Natural killer cell treated with Interleukin-12 subunit alpha and Interleukin-12 subunit beta and Interleukin-15 and Interleukin-18, amount 100 ng/mL, for 72 hours (primary cell): ENCODE measurements at places on chromosomes 7 and 10.

- no peak for DNase-seq
- no peaks in the 10 kb centered on the region for H3K4me1 ChIP-seq
- no peaks in the 10 kb centered on the region for H3K36me3 ChIP-seq
- H3K4me3 ChIP-seq: no peak overlapping the region
- H3K27ac ChIP-seq: no peak overlapping the region
Measured at GRCh38 chr10:116452338-116452720, 24.7 kb downstream of the PNLIPRP3 start.

GRCh38 chr10:124027031-124027611, 66.3 kb downstream of the CHST15 start:
- DNase-seq: no peak
- no peaks in the 10 kb centered on the region for H3K4me1 ChIP-seq
- H3K27ac ChIP-seq: no peak overlapping the region

DNA sequence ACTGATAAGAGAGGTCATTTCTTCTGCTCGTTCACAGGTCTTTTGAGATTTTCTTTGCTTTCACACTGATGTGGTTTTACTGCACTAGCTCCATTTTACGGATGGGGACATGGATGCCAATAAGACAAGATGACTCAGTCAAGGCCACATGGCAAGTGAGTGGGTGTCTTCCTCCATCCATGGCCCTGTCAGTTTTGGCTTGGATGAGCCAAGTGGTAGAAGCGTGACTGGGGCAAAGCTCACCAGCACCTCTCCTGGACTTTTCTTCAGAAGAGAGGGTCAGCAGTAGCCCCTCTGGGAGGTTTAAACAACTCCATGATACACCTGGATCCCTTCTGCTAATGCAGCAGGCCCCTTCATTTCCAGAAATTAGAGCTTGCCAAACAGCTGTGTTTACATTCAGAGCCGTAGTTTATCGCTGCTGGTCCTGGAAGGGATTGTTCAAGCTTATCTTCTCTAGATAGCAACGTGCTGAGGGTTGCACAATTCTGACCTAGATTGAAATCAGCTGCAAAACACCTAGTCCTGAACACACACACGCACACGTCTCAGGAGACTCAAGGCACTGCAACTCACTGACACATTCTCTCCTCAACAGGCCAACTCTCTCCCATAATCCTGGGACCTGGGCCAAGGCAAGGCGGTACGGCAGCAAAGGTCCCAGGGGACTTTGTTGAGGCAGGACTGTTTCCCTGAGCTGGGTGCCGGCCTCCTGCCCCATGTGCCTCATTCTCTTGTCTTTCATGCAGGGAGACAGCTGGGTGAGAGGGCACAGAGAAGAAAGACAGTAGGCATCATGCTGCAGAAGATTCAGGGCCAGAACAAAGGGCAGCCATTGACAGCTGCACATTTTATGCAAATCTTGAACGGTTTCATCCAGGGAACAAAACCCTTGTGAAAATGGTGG, 14.2 kb upstream of the PDCD4 start:
- DNase-seq: no peak
- H3K27ac ChIP-seq: peak overlapping the region; percentile 24
- peaks cover 59% of the 10 kb centered on the region for H3K4me1 ChIP-seq
- H3K27me3 ChIP-seq: peaks cover 4% of the 10 kb centered on the region
- no peaks in the 10 kb centered on the region for H3K36me3 ChIP-seq

DNA sequence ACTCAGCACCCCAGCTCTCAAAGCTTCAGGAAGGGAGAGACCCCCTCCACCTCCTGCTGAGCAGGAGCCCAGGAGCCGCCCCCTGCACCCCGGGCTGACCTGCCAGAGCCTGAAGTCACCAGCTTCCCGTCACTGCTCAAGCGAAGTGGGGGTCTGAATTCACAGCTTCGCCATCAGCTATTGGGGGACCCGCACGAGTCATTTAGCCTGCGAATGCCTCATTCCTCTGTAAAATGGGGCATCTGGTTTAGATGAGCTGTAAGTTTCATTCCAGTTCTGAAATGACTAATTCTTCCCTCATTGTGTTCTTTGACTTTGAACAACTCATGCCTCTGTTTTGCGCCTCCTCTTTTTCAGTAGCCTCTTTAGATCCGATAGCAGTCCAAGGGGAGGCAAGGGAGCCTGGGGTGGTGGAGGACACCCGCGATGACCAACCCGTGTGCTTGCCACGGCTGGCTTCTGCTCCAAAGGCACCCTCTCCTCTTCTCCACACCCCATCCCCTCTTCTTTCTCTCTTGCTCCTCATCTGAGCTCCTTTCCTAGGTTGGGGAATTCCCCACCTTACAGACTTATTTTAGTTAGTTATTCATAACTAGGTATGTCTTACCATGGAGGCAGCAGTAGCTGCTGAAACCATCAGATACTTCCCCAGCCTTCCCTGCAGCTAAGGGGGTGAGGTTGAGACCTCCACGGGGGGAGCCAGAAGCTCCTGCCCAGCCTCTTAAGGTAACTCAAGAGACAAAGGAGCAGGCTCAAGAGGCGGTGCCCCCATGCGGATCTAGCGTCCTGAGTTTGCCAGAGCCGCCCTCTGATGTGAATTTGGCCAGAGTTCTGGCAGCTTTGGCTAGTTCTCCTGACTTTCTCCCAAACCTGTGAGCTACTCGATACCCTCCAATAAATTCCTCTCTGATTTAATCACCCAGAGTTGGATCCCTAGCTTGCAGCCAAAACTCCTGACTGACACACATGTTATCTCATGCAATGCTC, 47.7 kb downstream of the RBM17 start:
- H3K36me3 ChIP-seq: no peaks in the 10 kb centered on the region
- H3K27ac ChIP-seq: peak overlapping the region; percentile 73
- peak overlapping the region; percentile 78 for H3K4me3 ChIP-seq
- no peak for DNase-seq

DNA sequence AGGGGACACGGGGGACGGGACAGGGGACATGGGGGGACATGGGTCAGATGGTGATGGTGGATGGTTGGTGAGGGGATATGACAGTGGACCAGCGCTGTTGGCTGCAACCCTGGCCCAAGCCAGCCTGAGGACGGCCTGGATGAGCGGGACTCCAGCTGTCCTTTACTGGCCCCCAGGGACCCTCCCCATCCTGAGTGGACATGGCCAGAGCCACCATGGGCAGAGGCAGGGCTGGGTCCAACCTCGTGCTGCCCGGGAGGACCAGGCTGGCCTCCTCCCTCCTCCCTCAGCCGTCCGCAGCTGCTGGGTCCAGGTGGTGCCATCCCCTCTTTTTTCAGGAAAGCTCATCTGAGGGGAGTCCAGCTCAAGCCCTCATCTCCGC, 30.4 kb downstream of the GET4 start:
- no peaks in the 10 kb centered on the region for H3K36me3 ChIP-seq
- no peaks in the 10 kb centered on the region for H3K27me3 ChIP-seq
- H3K4me1 ChIP-seq: no peaks in the 10 kb centered on the region
- H3K27ac ChIP-seq: no peak overlapping the region
- H3K4me3 ChIP-seq: no peak overlapping the region

GRCh38 chr10:96287392-96288105, 16.2 kb upstream of the BLNK start:
- no peaks in the 10 kb centered on the region for H3K36me3 ChIP-seq
- no peak overlapping the region for H3K4me3 ChIP-seq
- peaks cover 3% of the 10 kb centered on the region for H3K4me1 ChIP-seq
- no peak for DNase-seq

- no peak for DNase-seq
- H3K36me3 ChIP-seq: no peaks in the 10 kb centered on the region
- H3K27ac ChIP-seq: no peak overlapping the region
- no peak overlapping the region for H3K4me3 ChIP-seq
Measured at GRCh38 chr7:3888096-3888495, 587.0 kb downstream of the SDK1 start.

DNA sequence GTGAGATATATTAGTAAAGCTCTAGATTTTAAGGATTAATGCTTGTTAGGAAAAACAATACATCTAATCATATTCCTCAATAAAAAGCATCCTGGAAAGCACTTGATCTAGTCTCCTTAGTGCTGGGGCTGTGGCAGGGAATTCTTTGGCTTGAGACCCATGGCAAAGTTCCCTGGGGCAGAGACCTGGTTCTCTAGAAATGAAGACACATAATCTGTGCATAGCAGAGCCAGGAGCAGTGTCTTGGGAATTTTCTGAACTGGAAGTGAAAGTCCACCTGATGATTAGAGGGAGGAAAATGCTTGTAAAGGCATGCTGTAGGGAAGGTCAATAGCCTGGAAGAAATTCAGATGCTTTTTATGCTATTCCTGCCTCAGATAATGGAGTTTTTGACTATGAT, 247.4 kb downstream of the CDK14 start:
- no peaks in the 10 kb centered on the region for H3K4me1 ChIP-seq
- no peaks in the 10 kb centered on the region for H3K27me3 ChIP-seq
- no peak for DNase-seq
- no peak overlapping the region for H3K27ac ChIP-seq

- no peak overlapping the region for H3K4me3 ChIP-seq
- no peaks in the 10 kb centered on the region for H3K36me3 ChIP-seq
- no peak overlapping the region for H3K27ac ChIP-seq
- H3K4me1 ChIP-seq: peaks cover 8% of the 10 kb centered on the region
- H3K27me3 ChIP-seq: peaks cover 17% of the 10 kb centered on the region
Measured at GRCh38 chr7:24713039-24713793, 44.0 kb downstream of the GSDME start.

DNA sequence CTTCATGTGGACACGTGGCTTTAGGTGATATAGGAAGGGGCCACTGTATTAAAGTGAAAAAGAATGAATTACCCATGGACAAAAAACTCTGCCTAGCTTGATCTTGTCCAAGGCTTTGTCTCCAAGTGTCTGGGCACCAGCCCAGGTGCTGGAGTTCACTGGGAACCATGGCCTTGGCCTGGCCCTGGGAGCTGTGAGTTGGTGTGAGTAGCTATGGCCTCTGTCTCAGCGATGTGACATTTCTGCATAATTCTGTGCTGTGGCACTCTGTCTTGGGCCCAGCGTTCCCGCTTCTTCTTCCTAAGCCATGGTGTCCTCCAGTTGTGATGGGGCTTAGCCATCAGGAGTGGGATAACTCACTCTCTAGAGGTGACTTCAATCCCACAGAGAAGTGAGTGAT, 119.0 kb upstream of the PPP2R2D start:
- H3K4me1 ChIP-seq: no peaks in the 10 kb centered on the region
- H3K27me3 ChIP-seq: peaks cover 14% of the 10 kb centered on the region
- peaks cover 14% of the 10 kb centered on the region for H3K36me3 ChIP-seq
- DNase-seq: no peak

- H3K4me1 ChIP-seq: no peaks in the 10 kb centered on the region
- no peak overlapping the region for H3K27ac ChIP-seq
- H3K36me3 ChIP-seq: no peaks in the 10 kb centered on the region
- no peaks in the 10 kb centered on the region for H3K27me3 ChIP-seq
- no peak overlapping the region for H3K4me3 ChIP-seq
- DNase-seq: no peak
Measured at GRCh38 chr7:9958486-9958885, 1015.2 kb upstream of the PHF14 start.

- H3K4me1 ChIP-seq: no peaks in the 10 kb centered on the region
- no peaks in the 10 kb centered on the region for H3K36me3 ChIP-seq
- no peaks in the 10 kb centered on the region for H3K27me3 ChIP-seq
- no peak overlapping the region for H3K4me3 ChIP-seq
- no peak overlapping the region for H3K27ac ChIP-seq
- no peak for DNase-seq
Measured at GRCh38 chr10:86863484-86863842, 94.0 kb downstream of the MMRN2 start.

DNA sequence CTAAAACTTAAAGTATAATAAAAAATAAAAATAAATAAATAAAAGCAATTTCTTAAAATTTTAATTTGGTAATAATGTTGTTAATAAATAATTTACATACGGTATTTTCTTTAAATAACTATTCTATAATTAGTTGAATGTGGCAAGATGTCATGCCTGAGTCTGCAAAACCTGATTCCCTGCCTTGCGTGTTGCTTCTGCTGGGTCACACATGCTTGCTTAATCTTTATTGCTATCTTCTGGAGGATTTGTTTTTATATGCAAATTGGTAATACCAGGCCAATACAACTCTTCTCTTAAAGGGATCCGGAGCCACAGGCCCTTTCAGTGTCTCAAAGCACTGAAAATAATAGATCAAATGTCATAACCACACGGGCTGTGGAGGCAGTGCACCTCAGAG, 59.4 kb upstream of the ABCB5 start:
- DNase-seq: no peak
- no peaks in the 10 kb centered on the region for H3K27me3 ChIP-seq
- no peak overlapping the region for H3K27ac ChIP-seq
- H3K4me3 ChIP-seq: no peak overlapping the region
- H3K4me1 ChIP-seq: no peaks in the 10 kb centered on the region

- no peaks in the 10 kb centered on the region for H3K36me3 ChIP-seq
- H3K4me3 ChIP-seq: no peak overlapping the region
- peaks cover 21% of the 10 kb centered on the region for H3K27me3 ChIP-seq
- no peak overlapping the region for H3K27ac ChIP-seq
Measured at GRCh38 chr7:55132890-55133551, 114.2 kb downstream of the EGFR start.

DNA sequence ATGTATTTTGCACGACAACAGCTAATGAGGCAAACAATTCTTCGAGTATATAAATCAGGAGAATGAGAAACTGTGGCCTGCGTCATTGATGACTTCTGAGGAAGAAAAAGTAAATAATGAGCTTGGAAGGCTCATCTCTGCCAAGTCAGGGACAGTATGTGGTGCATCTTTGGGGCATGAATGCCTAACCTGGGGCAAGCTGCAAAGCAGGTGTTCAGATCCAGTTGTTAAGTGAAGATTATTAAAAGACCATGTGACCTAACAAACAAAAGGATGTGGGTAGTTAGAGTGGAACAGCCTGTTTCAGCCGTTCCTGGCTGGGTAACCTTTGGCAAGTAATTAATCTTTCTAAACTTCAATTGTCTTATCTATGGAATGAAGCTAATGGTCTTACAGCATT, 93.0 kb downstream of the LYZL2 start:
- H3K36me3 ChIP-seq: no peaks in the 10 kb centered on the region
- no peak for DNase-seq
- H3K4me3 ChIP-seq: no peak overlapping the region
- peak overlapping the region; percentile 5 for H3K27ac ChIP-seq
- H3K4me1 ChIP-seq: peaks cover 47% of the 10 kb centered on the region

DNA sequence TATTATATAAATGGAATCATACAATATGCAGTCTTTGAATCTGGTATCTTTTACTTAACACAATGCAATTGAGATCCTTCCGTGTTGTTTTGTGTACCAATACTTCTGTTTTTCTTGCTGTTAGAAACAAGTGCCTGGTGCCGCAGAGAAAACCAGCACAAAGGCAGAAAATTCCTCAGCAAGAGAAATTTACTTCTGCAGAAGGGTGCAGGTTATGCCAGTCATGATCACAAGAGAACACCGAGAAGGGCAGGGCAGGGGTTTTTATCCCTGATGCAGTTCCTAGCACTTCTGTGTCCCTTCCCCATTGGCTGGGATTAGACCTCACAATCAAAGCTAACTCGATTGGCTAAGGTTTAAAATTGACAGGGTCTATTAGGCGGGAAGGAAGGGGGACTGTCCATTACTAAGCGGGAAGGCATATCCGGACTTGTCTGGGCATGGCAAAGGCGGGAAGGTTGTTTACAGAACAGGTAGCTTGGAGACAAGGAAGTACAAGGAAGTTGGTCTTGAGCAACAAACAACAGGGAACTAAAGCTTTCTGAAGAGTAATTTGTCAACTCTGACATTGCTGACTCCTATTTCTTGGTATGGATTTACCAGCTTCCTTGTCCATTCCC, 2.4 kb upstream of the ZNF33B start:
- H3K36me3 ChIP-seq: no peaks in the 10 kb centered on the region
- no peak overlapping the region for H3K4me3 ChIP-seq
- no peak for DNase-seq
- peaks cover 5% of the 10 kb centered on the region for H3K27me3 ChIP-seq
- H3K27ac ChIP-seq: no peak overlapping the region

- DNase-seq: no peak
- no peak overlapping the region for H3K27ac ChIP-seq
- no peaks in the 10 kb centered on the region for H3K27me3 ChIP-seq
- H3K36me3 ChIP-seq: no peaks in the 10 kb centered on the region
- H3K4me3 ChIP-seq: no peak overlapping the region
Measured at GRCh38 chr7:44760034-44760580, 11.5 kb downstream of the ZMIZ2 start.
